Panc1 (cell line): ENCODE measurements at places on chromosomes 5 and 9.

GRCh38 chr9:14866200-14866749, 44.0 kb downstream of the FREM1 start:
- no peak for DNase-seq

DNA sequence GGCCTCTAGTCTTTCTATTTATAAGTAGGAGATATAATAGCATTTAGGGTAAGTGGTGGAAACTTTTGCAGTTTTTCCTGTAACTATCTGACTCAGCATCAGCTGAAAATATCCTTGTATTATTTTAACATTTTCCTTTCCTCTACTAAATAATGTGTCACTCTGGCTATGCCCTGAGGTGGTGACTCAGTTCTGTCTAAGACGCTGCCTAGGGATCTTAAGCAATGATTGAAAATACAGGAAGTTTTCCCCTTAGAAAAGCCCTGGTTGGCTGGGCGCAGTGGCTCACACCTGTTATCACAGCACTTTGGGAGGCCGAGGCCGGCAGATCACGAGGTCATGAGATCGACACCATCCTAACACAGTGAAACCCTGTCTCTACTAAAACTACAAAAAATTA, 9.3 kb upstream of the EDIL3 start:
- DNase-seq = peak; percentile 64

GRCh38 chr5:37816883-37817282, 23.0 kb downstream of the GDNF start:
- DNase-seq = no peak

DNA sequence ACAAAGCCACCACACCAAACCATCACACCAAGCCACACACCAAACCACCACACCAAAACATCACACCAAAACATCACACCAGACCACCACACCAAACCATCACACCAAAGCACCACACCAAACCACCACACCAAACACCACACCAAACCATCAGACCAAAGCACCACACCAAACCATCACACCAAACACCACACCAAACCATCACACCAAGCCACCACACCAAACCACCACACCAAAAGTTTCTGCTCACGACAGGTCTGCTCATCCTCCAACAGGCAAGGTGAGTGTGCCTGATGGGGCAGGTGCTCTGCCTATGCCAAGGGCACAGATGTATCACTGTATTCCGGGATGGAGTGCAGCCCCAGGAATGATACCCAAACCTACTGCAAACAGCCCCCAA, 87.9 kb upstream of the FSTL4 start:
- DNase-seq = no peak
